ENCODE measurements at places on chromosomes 7 and 10. TPM values are rescaled to one million over a fixed set of nuclear protein-coding genes. Genes with fewer than 3 reads are reported as not detected.

The ATRNL1 gene
- total RNA-seq: under 0.01 TPM

The IFIT1B gene
- not detected for total RNA-seq

The CCDC186 gene
- 13.4 TPM for total RNA-seq

The PLEKHS1 gene
- not detected for total RNA-seq

The MMP21 gene
- 0.15 TPM for total RNA-seq

The CCL24 gene
- not detected for total RNA-seq
